ENCODE measurements at places on chromosomes 3 and 15.

- DNase-seq = no peak
These were observed 587.4 kb upstream of the KCNMB2 start for GRCh38 chr3:177948716-177949425.

DNA sequence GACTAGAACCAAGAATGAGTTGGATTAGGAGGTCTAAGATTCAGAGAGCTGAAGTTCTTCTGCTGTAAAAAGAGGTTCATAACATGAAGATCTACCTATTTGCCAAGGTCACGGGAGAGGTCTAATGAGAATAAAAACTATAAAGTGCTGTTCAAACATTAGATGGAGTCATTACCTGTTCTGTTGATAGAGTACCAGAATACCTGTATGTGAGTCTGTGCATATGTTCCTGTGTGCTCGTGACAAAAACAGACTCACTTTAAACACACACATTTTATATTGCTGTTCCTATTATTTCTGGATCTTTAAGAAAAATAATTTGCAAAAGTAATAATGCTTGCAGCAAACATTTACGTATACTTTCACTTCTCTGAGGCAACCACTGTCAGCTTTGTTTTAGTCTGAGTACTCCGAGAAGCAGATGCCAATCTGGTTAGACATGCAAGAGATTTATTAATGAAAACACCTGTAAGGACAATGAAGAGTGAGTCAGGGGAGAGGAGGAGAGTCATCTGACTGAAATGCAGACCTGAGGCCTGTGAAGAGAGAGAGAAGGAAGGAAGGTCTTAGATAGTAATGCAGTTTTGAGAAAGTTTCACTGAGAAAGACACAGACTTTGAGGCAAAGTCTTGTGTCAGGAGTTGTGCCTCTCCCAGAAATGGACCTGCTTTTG, 221.2 kb downstream of the SQOR start:
- DNase-seq = no peak

GRCh38 chr3:146892041-146892440, 286.9 kb upstream of the PLSCR5 start:
- DNase-seq = no peak

DNA sequence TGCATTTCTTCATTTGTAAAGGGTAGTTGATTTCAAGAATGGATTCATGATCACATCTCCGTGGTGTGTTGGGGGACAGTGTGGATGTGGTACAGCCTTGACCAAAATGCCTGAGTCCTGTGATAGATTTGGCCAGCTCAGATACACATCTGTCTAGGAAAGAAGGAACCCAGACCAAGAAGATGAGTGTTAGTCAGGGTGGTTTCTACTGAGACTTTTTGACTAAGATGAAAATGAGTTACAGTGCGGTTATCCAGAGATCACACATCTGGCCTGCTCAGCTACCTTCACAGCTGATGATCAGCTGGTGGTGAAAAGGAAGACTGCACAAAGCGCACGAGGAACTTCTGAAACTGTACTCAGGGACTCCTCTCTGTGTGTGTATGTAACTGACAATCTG, 68.0 kb downstream of the FNDC3B start:
- DNase-seq = no peak

DNA sequence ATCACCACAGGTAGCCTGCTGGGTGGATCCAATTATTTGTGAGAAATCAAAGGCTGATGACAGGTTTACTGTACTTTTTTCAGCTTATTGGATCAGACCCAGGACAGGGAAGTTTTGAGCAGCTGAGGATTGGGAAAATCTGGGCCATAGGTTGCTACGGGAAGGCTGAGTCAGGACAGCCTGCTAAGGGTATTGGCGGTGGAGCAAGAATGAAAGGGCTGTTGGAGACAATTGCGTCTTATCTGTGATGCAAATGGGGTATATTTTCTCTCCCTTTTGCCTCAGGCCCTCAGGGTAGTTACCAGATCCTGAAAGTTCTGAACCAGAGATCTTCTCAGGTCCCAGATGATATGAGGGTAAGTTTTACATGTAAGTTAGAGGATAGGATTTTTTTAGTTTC, 317.7 kb downstream of the EDEM1 start:
- no peak for DNase-seq

GRCh38 chr15:77017761-77018720, 23.1 kb downstream of the PSTPIP1 start:
- no peak for DNase-seq

DNA sequence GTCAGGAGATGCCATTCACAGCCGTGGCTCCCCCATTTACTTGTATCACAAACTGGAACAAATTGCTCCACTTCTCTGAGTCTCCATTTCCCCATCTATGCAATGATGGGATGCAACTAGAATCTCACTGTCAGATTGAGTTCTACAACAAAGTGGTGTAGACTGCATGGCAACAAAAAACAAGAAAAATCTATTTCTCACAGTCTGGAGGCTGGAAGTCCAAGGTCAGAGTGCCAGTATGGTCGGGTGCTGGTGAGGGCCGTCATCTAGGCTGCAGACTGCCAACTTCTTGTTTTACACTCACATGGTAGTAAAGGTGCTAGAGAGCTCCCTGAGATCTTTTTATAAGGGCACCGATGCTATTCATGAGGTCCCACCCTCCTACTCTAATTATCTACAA, 158.4 kb upstream of the BCL6 start:
- no peak for DNase-seq

DNA sequence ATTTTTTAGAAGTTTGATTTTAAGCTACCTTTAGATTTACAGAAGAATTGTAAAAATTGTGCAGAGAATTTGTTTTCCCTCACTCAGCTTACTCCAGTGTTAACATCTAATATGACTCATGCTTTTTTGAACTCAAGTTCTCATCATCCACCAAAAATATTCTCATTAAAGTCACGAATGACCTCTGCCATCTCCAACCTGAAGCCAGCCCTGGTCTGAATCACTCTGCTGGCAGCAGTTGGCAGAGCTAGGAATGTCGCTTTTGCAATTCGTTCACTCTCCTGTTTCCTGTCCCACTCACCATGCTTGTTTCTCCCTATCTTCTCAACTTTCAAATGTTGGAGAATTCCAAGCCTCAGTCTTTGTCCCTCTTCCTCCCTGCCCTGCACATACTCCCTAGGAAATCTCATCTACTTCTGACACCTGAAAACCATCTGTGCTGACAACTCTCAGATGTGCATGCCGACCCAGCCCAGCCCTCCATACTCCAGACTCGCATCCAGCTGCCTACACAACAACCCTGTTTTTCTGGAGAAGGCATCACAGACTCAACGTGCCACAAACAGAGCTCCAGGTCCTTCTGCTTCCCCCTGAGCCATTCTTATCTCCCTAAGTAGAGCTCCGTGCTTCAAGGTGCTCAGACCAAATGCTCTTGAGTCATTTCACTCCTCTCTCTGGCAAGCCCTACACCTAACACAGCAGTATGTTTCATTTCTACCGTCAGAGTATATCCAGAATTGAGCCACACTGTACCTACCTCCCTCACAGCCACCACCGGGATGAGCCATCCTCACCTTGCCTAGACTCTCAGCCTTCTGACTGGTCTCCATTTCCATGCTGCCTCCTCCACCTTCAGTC, 24.9 kb downstream of the PRR23E start:
- no peak for DNase-seq

DNA sequence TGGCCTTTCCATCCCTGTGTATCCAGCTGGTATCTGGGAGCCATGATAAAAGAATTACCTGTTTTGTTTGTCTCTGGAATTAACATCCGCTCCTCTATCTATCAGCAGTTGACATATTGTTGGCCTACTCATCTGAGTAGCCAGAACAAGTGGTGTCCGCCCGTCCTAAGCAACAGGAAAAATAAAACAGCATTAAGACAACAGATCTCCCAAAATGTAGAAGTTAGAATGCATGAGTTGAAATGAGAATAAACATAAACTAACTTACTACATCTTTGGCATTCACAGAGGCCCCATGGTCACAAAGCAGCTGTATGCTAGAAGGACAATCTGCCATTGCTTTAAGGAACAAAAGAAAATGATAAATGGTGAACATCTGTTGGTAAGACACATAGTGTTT, 75.9 kb downstream of the UACA start:
- no peak for DNase-seq

DNA sequence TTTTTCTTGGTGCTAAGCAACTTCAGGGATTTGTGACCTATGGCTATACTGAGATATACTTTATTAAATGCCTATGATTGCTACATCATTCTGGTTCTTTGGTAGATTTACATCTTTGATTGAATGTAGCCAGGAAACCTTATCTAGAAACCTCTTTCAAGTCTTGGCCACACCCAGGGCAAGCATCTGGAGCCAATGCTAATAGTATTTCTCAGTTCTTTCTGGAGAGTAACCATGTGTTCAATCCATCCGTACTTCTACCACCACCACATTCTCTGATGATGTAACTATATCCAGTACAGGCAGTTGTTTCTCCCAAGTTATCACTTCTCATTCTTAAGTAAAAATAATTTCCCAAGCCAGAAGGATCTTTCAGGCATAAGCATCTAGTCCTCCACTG, 69.0 kb downstream of the NME9 start:
- no peak for DNase-seq

- no peak for DNase-seq
These were observed 160.7 kb downstream of the PDE8A start for GRCh38 chr15:85142312-85142711.
